Mesenteric fat pad (tissue), 1 donor: ENCODE measurements at places on chromosomes 3 and 15. TPM values are rescaled to one million over a fixed set of nuclear protein-coding genes. Genes with fewer than 3 reads are reported as not detected.

DNA sequence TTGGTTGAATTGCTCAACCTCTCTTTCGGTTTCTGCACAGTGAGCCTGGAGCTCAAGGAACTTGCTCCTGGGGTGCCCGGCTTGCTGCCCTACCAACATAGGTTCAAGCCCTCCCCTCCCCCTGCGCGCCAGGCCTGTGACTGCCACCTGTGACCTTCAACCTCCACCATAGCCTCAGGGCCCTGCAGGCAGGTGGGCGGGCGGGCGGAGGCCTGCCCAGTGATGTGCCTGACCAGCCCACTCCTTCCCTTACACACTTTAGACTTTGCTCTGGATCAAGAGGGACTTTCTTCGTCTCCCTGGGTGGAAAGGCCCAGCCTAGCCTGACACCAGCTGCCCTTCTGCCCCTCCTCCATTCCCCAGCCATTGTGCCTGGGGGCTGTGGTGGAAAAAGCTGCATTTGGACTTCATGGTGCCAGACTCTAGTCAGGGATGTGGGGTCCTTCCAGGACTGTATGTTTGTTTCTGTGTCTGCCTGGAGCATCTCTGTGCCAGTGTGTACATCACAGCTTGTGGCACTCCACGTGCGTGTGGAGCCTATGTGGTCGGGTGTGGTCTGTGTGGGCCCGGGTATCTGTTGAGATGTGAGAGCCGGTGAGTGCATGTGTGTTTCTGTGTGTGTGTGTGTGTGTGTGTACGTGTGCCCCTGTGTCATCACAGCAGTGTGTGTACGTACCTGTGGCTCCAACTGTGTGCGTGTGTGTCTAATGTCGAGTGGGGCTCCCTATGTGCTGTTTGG lies 9.5 kb downstream of the PRKCD start:
- no peak for DNase-seq

GRCh38 chr3:38121832-38122461 lies 15.0 kb downstream of the ACAA1 start:
- peak; percentile 77 for DNase-seq

- no peak for DNase-seq
Measured at GRCh38 chr3:78888635-78889034, 879.2 kb downstream of the ROBO1 start.

DNA sequence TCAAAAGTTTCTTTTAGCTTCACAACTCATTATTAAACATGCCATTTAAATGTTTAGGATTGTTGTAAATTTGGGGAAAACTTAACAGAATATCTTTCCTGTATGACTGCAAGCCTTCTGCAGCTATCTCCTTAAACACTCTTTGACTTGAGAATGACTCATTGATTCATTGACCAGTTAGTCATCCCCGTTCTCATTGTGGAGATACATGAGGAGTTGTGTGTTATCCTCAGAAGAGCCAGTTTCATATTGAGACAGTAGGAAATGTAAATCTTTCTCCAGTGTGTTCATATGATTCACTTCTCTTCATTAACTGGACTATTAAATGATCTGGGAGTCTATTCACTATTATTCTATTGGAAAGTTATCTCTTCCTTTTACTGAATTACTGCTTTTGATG lies 83.0 kb downstream of the CRYGS start:
- DNase-seq: no peak

- no peak for DNase-seq
Measured at GRCh38 chr15:75673426-75674235, 25.9 kb downstream of the SNX33 start.

DNA sequence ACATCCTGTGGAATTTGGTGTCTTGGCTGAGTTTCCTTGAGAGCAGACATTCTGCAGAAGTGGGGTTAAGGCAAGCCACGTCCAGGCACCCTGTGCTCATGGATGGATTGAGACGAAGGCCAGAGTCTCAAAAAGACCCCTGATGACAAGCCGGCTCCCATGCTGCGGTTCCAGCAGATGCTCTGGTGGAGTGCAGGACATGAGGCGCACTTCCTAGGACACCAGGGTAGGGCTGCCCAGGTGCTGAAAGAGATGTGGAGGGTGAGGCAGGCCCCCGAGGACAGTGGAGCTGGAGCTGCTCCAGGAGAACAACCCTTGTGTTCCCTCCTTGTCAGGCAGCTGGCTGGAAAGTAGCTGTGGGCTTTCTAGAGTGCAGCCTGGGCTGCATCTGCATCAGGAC lies 81.0 kb downstream of the ASB7 start:
- DNase-seq: no peak

MST1R gene
- 1.8 TPM for total RNA-seq

RAD51 gene
- 0.32 TPM for total RNA-seq

FEZF2 gene
- not detected for total RNA-seq

LEKR1 gene
- total RNA-seq: 1.2 TPM

GOLGA6L2 gene
- total RNA-seq: not detected
